ENCODE measurements at places on chromosomes 16 and 17.
A peak's percentile ranks its signal among the peaks of the same experiment; 100 is the strongest.

DNA sequence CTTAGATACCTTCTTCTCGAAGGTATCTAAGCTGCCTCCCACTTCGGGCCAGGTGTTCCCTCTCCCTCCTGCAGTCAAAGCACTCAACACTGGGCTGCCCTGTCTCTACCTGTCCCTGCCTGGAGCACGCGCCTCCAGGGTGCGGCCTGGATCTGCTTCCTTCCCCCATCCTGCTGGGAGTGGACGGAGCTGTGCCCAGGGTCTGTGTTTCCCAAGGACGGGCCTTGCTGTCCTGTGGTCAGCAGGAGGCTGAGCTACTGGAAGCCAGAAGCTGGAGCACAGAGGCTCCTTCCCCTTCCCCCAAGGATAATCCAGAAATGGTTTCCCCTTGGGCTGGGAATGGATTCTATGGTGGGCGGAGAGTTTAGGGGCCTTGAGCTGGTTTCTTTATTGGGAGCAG is 16.7 kb downstream of the LLGL2 start:
- DNase-seq = no peak

GRCh38 chr16:69928856-69929400 is 22.2 kb upstream of the CLEC18A start:
- peak; percentile 10 for DNase-seq

GRCh38 chr16:87762620-87763019 is 3.2 kb downstream of the KLHDC4 start:
- no peak for DNase-seq

- DNase-seq = peak; percentile 87
Observed at GRCh38 chr16:3021449-3022207, 1.5 kb downstream of the TNFRSF12A start.

DNA sequence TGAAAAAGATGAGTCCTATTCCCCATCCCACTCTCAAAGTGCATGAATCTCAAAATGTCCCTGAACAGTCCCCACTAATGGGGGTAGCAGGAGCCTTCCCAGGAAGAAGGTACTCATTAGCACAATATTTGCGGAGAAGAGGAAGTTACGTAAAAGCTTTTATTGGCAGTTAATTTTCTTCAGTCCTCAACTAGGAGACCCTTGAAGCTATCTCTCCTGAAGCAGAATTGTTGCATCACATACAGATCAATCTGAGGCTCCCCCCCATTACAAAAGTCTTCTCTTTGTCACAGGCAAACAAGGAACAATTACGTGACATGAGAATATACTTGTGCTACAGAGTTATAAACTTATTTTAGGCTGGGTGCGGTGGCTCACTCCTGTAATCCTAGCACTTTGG is 14.2 kb downstream of the SLFN12L start:
- no peak for DNase-seq

- DNase-seq = peak; percentile 67
Observed at GRCh38 chr17:57009737-57010445, 32.0 kb downstream of the SCPEP1 start.

GRCh38 chr16:27437946-27438345 is 36.0 kb downstream of the IL21R start:
- DNase-seq = no peak

DNA sequence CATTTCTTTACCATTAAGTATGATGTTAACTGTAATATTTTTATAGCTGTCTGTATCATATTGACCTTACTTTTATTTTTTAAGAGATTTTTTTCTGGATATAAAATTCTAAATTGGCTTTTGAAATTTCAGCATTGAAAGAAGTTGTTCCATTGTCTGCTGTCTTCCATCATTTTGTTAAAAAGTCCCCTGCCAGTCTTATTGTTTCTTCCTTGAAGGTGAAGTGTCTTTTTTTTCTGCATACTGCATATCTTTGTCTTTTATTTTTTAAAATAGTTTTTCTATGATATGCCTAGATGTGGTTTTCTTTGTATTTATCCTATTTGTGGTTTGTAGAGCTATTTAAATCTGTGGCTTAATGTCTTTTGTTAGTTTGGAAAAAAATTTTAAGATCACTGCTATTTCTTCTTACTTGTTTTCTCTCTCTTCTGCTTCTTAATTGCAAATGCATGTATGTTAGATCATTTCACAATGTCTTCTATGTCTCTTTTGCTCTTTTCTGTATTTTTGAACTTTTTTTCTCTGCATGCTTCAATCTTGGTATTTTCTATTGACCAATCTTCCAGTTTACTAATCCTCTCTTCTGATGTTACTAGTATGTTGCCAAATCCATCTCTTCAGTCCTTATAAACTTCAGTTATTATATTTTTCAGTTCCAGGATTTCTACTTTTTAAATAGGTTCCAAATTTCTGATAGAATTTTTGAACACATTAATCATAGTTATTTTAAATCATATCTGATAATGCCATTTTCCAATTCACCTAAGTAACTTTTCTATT is 20.2 kb downstream of the IL21R start:
- DNase-seq = no peak

DNA sequence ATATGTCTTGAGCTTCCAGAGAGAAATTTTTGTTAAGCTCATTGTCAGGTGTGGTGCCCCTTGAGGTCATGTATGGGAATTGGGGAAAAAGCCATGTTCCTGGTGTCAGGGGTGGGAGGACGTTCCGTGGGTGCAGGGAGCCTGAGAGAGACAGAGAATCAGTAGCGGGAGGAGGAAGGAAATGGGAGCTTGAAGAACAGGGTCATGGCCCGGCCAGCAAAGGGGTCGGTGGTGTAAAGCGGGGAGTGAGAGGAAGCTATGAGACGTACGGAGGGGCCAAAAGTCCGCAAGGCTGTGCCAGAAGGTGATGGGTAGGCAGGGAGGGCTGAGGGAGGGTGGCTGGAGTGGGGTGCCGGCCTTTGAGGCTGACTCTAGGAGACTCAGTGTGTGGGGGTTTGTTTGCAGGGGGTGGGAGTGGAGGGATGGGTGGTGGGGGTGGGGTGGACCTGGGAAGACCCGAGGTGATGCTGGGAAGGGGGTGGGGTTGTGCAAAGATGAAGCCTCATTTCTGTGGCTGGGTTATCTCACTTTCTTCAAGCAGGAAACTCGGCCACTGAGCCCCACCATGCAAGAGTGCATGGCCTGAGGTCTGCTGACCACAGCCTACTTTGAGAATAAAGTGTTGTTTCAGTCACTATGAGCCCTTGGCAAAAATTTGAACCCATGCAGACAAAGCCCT is 63.6 kb downstream of the PLCG2 start:
- no peak for DNase-seq

- DNase-seq = peak; percentile 96
Observed at GRCh38 chr16:88442727-88443576, 10.1 kb upstream of the ZFPM1 start.

DNA sequence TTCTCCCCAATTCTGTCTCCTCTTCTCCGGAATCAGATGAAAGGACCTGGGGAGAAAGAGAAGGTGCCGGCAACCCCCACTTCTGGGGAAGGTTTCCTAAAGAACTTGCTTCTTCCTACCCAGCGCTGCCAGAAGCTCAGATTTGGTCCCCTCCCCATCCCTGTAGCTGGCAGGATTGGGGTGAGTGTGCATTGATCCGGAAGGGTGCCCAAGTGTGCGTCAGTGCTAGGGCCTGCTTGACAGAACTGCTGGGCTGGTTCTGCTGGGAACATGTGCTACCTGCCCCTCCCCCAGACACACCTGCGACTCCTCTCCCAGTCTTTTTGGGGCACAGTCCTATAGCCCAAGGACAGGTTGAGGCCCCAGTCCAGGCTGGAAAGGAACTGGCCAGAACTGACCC is 3.3 kb downstream of the ARL4D start:
- DNase-seq = no peak

DNA sequence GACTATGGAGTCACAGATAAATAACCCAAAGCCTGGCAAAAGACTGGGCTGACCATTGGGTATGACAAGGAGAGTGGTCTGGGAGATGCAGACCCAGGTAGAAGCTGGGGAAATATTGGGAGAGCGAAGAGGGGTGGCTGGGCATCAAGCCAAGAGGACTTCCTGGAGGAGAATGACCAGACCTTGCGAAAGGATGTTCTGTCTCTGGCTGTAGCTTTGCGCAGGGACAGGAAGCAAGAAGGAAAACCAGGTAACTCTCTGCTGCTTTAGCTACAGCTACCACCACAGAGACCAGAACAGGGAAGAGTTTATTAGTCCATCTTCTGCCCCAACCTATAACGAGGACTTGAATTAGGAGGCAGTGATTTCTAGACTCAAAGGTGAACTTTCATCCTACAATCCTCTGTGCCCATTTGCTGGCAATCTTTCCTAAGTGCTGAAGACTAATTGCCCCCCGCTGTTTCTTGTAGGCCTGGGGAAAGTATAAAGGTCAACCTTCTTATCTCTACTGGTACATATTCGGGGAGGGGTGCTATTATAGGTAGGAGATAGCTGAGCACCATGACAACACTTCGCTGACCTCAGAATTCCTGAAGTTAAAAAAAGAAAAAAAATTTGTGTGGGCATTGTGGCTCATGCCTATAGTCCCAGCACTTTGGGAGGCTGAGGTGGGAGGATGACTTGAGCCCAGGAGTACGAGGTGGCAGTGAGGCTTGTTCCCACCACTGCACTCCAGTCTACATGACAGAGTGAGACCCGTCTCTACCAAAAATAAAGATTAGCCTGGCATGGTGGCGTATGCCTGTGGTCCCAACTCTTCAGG is 19.1 kb upstream of the KIFC3 start:
- no peak for DNase-seq

GRCh38 chr16:2497116-2497630 is 16.6 kb upstream of the ATP6V0C start:
- DNase-seq = no peak

GRCh38 chr16:11024333-11025053 is 80.1 kb downstream of the CLEC16A start:
- no peak for DNase-seq

GRCh38 chr16:81973737-81974136 is 37.5 kb downstream of the SDR42E1 start:
- DNase-seq = no peak

DNA sequence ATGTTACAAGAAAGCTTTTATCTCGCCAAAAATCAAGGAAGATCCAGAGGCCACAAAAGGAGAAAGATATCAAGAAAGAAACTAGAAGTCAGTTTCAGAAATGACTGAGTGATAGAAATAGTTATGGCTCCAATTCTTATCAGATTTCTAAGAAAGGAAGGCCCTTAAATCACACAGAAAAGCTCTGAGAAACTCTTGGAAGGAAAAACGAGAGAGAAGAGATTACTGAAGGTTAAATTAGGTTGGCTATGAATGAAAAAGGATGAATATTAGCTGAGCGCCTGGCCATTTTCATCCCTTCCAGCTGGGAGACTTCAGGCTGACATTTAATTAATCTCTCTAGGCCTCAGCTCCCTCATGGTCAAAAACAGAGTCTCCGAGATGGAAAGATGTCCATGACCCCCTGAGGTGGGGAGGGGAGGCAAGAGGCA is 72.3 kb downstream of the CYTH1 start:
- no peak for DNase-seq

DNA sequence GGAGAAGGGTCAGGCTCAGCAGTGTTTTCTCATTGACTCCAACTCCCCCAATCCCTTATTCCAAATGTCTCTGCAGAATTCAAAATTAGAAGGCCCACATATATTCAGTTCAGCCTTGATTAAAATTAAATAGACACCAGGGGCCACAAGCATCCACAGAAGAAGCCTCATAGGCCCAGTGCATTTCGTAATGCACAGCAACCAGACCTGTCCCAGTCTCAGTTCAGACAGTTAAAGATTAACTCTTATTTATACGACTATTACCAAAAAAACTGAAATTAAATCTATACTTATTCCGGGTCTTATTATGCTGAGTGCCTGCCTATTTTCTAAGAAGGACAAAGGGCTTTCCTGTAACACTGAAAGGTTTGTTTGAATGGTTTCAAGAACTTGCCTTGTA is 41.8 kb upstream of the GSG1L start:
- DNase-seq = no peak

- DNase-seq = no peak
Observed at GRCh38 chr17:60525328-60525684, 736 bp downstream of the APPBP2 start.

- no peak for DNase-seq
Observed at GRCh38 chr17:15451680-15452079, 15.7 kb downstream of the CDRT4 start.

GRCh38 chr17:76556765-76557367 is 17.0 kb downstream of the PRCD start:
- DNase-seq = no peak

- no peak for DNase-seq
Observed at GRCh38 chr17:58414596-58414997, 2.7 kb downstream of the RNF43 start.

GRCh38 chr16:87550495-87550961 is 51.8 kb upstream of the JPH3 start:
- DNase-seq = peak; percentile 83

- no peak for DNase-seq
Observed at GRCh38 chr17:74527756-74528155, 3.5 kb downstream of the CD300LB start.

DNA sequence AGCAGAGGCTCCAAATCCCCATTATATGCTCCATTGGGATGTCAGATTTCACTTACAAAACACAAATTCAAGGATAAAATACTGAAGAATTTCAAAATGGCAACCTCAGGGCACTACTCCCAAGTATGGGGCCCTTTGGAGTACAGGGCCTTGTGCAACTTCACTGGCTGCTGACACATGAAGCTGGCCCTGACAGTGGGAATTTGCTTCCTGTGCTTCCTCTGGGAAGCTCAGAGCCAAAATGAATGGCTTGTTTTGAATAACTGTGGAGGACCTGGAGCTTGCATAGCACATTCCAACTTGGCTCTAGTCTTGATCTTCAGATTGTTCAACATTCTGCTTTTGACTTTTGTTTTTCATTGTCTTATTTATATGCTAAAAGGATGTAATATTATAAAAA is 52.3 kb upstream of the HNF1B start:
- DNase-seq = no peak

DNA sequence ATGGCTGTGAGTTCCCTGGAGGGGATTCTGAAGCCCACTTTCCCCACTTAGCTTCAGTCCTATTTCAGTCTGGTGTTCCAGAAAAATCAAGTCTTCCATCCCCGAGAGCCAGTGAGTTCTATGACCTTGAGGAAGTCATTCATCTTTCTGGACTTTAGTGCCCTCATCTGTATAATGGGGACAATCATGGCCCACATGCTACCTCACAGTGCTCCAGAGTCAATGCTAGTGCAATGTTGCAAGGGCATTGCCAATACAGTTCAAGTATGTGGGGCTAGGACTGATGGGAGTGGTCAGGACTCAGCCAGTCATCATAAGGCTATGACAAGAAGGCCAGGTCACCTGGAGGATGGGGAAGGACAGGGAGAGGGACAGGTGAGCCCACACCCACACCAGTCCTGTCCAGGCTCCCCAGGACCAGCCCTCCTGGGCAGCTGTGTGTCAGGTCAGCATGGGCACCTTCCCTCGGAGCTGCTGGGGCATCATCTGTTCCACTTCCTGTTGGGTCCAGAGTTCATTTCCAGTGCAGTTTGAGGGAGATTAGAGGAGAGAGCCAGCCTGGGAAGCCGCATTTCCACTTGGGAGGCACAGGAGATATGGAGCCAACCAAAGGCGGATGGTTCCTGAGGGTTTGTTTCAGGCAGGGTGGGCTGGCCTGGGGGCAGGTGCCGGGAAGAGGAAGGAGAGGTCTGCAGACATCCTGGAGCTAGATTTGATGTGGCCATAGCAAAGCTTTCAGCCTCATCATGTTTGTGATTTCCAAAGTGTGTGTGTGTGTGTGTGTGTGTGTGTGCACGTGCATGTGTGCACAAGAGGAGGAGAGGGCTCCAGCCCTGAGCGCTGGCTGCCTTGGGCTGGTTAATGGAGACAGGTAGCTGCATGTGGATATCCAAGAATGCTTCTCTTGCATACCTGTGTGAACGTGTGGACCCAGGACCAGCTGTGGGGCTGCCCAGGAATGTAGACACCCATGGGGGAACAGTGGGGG is 3.9 kb upstream of the WNT9B start:
- no peak for DNase-seq

GRCh38 chr17:44005527-44006271 is 1.3 kb downstream of the NAGS start:
- DNase-seq = peak; percentile 60

GRCh38 chr17:68601565-68602288 is 560 bp upstream of the FAM20A start:
- no peak for DNase-seq
